Endodermal cell (in vitro differentiated cells): ENCODE measurements at places on chromosomes 7 and 10. TPM values are rescaled to one million over a fixed set of nuclear protein-coding genes. Genes with fewer than 3 reads are reported as not detected.
A peak's percentile ranks its signal among the peaks of the same experiment; 100 is the strongest.

GRCh38 chr7:1022801-1023465, 21.4 kb upstream of the GPR146 start:
- H3K27me3 ChIP-seq = no peaks in the 10 kb centered on the region
- no peak overlapping the region for H3K4me3 ChIP-seq
- peaks cover 22% of the 10 kb centered on the region for H3K36me3 ChIP-seq
- no peak overlapping the region for H3K27ac ChIP-seq
- DNase-seq = no peak

- H3K27ac ChIP-seq = no peak overlapping the region
- H3K36me3 ChIP-seq = no peaks in the 10 kb centered on the region
- peaks cover 4% of the 10 kb centered on the region for H3K4me1 ChIP-seq
Measured at GRCh38 chr7:127252377-127252713, 396 bp downstream of the GRM8 start.

DNA sequence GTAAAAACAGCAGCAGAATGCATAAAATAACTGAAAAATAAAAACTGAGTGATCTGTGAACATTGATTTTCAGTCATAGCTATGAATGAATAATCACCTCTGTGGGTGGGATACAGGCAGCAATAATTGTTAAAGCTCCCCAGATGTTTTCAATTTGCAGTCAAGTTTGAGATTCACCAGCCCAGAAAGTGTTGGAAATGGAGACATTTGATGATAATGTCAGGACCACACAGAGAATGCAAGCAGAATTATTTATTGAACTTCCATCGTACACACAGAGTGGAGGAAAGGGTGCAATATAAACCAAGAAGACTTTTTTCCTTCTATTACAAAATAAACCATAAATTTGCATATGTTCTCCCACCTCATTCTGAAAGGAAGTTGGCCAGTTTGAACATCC, 601.7 kb downstream of the ANKRD7 start:
- H3K4me1 ChIP-seq = no peaks in the 10 kb centered on the region
- H3K4me3 ChIP-seq = no peak overlapping the region
- no peak for DNase-seq
- H3K27ac ChIP-seq = no peak overlapping the region
- H3K36me3 ChIP-seq = no peaks in the 10 kb centered on the region

Gene FKBP6
- total RNA-seq = not detected in 3 replicates

GRCh38 chr10:44397476-44398225, 12.8 kb upstream of the CXCL12 start:
- DNase-seq = peak; percentile 52
- no peak overlapping the region for H3K4me3 ChIP-seq
- peaks cover 40% of the 10 kb centered on the region for H3K27me3 ChIP-seq
- peaks cover 13% of the 10 kb centered on the region for H3K4me1 ChIP-seq
